ENCODE measurements at places on chromosomes 1 and 21.

DNA sequence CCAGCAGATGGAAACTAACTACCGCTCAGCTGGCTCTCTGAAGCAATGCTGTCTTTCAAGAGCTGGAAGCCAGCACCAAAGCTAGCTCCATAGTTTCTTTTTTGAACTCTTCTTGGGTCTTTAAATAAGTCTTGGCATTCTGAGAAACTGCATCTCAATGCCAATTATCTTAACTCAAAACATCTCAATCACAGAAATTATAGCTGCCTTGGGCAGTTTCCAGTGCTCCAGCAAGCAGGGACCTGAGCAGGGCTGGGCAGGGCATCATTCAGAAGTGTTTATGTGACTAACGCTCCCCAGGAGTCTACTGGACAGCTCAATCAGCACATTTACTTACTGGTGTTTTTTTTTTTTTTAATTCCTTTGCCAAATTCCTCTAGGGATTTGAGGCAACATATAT lies 18.3 kb upstream of the PADI4 start:
- no peak for DNase-seq

- DNase-seq, result no peak
These were observed 17.9 kb downstream of the PRDM15 start for GRCh38 chr21:41861255-41861654.

DNA sequence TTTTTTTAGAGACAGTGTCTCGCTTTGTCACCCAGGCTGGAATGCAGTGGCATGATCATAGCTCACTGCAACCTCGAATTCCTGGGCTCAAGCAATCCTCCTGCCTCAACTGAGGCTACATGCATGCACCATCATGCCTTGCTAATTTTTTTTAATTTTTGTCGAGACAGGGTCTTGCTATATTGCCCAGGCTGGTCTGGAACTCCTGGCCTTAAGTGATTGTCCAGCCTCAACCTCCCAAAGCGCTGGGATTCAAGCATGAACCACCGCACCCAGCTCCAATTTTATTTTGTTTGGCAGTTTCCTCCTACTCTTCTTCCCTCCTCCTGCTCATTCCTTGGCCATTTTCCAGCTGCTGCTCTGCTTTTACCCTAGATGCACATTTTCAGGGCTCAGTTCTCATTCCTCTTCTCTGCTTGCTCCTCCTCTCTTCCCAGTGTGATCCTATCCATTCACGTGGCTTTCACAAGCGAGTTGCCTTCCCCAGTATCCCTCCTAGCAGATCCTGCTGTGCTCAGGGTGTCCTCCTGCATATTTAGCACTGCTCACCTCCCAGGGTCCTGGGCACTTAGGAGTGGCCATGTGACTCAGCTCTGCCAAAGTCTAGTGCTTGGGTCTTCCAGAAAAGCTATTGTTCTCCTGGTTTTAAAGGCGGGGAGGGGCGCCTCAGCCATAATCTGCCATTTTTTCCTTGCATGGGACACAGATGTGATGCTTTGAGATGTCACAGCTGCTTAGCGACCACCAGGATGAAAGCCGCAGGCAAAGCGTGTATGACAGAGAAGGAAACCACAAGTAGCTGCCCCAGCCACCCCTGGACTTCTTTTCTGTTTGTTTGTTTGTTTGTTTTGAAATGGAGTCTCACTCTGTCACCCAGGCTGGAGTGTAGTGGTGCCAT lies 33.7 kb downstream of the PSEN2 start:
- no peak for DNase-seq

GRCh38 chr1:179318491-179318890 lies 24.9 kb downstream of the SOAT1 start:
- no peak for DNase-seq

- no peak for DNase-seq
These were observed 116.4 kb downstream of the TBX19 start for GRCh38 chr1:168396940-168397684.

DNA sequence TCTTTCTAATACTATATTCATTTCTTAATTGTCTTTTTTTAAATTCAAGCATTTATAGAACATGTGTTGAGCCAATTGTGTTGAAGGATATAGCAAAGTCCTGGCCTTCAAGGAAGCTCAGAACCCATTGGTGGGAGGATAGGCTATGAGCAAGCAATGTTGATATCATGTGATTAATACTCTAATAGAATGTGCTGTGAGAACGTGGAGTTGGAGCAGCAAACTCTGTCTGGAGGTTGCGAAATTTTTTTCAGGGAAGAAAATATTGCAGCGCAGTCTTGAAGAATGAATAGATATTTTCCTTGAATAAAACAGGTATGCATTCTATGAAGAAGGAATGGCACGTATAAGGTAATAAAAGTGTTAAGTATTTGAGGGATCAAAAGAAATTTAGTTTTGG lies 229.2 kb upstream of the KCNK2 start:
- DNase-seq, result no peak

All from stimulated activated CD4-positive, alpha-beta T cell treated with anti-CD3 and anti-CD28 coated beads, Interleukin-1b, Interleukin-23, amount 100 ng/mL, for 4 hours (primary cell).